NCI-H1694 treated with DMSO at 0.1 percent for 48 hours (cell line): ENCODE measurements at places on chromosomes 5 and 9.

GRCh38 chr9:86983249-86983619 is 35.9 kb upstream of the GAS1 start:
- no peak for DNase-seq

DNA sequence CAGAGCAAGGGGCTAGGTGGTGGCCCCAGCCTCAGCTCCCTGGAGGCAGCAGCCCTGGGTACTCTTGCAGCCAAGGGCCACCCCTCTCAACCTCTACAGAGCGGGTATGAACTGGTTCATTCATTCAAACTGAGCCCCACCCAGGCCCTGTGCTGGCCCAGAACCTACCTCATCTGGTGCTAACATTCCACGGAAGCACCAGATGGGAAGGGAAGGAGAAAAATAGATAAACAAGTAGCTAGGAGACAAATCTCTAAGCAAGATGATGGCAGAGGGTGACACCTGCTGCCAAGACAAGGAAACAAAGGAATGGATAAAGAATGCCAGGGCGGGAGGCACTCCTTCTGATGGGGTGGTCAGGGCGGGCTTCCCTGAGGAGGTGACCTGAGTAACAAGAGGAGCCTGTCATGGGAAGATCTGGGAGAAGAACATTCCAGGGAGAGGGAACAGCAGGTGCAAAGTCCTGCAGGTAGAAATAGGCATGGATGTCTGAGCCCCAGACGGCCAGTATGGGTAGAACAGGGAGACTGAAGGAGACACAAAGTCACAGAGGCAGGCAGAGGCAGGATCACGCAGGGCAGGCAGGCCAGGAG is 6.1 kb downstream of the ST6GALNAC4 start:
- peak; percentile 81 for DNase-seq

GRCh38 chr5:72015103-72015548 is 92.1 kb upstream of the MAP1B start:
- no peak for DNase-seq

- no peak for DNase-seq
Observed at GRCh38 chr5:109863752-109864151, 174.0 kb downstream of the MAN2A1 start.

DNA sequence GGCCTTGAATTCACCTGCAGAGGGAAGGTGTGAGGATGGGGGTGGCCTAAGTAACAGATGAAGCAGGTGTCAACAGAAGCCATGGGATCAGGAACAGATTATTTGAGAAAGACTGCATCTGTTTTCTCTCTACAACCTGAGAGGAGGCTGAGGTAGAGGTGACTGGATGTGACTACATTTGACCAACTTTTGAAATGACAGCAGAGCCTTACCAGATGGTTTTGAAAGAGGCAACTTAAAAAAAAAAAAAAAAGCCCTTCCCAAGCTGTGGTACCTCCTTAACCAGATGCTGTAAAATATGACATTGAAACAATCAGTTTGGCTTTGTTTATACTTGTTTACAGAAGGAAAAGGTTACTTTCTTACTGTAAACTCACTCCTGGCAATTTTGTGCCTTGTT is 108.6 kb downstream of the TRIO start:
- DNase-seq = no peak

DNA sequence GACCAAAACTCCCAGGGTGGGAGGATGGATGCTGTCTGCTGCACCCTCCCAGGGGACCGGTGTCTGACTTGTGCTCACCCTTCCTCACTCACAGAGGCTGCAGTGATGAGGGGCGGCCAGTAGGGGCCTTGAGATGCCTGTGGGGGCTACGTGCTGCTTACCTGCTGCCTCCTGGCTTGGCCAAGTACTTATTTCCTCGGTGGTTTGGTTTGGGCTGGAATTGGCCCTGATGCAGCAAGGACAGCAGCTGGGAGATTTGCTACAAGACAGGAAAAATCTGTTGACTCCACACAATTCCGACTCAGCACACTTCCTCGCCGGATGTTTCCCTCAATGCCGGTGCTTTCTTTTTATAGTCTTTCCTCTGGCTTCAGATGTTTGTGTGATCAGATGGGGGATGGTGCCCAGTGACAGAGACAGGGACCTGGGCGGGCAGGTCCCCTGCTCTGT is 6.6 kb downstream of the PCDH12 start:
- no peak for DNase-seq

- no peak for DNase-seq
Observed at GRCh38 chr5:135060021-135060420, 26.0 kb upstream of the PITX1 start.

- DNase-seq = peak; percentile 27
Observed at GRCh38 chr9:129143031-129143927, 32.1 kb downstream of the PTPA start.

DNA sequence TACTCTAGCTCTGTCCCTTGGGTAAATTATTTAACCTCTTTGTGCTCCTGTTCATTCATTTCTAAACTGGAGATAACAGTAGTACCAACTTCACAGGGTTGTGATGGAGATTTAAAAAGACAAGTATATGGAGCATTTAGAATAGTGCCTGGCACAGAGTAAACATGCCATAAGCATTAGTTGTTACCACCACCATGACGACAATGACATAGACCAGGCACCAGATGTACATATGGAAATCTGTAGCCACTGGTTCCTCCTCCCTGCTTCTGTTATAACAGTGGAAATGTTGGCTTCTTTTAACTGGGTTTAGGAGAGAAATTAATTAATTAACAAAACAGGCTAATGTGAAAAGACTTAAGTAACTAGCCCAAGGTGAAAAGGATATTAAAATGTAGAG is 217.5 kb downstream of the DENND1A start:
- no peak for DNase-seq

DNA sequence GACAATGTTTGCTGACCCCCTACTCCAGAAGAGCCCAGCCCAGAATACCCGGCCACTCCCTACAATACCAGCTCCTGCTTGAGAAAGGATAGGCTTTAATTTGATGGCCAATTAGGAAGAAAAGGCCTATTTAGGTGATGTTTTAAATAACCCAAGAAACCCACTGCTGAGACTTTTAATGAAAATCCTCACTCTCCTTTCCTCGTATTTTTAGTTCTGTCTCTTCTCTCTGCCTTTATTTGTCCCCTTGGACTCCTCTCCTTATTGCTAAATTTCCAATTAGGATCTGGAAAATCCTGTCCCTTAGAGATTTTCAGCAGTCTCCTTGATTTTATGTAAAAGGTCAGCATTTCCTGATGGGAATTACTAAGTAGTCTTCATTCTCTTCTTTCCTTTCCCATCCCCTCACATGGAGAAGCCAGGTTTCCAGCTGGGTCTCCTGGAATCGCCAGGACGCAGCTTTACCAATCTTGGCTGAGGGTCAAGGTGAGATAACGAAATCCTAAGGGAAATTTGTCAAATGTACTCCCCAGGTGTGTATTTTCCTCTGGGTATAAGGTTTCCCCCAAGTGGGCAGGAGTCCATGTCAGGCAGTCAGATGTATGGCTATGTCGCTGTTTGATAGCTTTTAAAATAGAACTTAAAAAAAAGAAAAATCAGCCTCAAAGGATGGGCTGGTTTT is 11.7 kb downstream of the STC2 start:
- DNase-seq = no peak

GRCh38 chr9:90915693-90916092 is 114.1 kb downstream of the SYK start:
- DNase-seq = no peak

- DNase-seq = peak; percentile 43
Observed at GRCh38 chr5:59798862-59799667, 94.5 kb downstream of the PDE4D start.

DNA sequence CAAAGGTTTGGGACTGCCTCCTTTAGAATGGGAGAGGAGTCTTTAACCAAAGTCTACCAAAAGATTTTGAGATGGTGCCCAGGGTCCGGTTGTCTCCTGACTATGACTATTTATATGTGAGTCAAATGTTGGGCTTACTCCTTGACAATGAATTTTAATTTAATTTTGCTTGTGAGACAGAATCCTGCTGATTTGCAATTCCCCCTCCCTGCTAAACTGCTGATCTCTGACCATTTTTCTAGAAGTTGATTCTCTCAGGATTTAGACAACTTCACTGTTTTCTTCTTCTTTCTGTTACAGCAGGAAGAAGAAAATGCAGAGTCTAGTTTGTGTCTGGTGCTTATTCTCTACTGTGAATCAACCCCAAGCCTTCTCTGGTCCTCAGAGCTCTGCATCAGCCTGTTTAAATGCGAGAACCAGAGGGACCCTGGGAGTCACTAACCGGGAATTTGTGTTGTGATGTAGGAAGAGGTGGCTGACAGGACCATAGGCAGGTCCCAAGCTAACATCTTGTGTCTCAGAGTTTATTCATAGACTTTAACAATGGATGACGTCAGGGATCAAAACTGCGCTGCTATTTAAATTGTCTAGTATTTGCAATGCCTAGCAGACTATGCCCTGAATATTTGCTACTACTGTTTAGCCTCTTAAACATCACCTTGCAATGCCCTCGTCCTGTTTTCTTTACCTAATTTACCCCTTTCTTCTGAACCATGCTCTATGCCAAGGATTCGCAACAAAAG is 124.0 kb upstream of the TAF11L2 start:
- no peak for DNase-seq

DNA sequence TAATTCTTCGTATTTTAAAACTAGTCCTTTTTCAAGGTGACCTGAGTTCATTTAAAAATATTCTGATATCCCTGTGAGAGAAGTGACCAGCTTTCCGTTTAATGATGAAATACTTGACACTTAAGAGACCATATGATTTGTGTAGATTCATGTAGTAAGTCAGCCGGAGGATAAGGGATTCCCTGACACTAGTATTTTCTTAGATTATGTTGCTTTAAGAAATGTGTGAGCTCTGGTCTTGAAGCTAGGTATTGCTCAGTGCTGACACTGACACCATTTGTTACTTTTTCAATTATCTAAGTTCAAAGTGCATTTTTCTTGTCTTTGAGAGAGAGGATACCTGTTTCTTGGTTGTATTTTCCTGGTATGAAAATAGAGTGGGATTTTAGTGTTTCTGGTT is 4.2 kb downstream of the NIPBL start:
- DNase-seq = no peak

- DNase-seq = no peak
Observed at GRCh38 chr5:74633695-74634094, 6.8 kb downstream of the ENC1 start.

DNA sequence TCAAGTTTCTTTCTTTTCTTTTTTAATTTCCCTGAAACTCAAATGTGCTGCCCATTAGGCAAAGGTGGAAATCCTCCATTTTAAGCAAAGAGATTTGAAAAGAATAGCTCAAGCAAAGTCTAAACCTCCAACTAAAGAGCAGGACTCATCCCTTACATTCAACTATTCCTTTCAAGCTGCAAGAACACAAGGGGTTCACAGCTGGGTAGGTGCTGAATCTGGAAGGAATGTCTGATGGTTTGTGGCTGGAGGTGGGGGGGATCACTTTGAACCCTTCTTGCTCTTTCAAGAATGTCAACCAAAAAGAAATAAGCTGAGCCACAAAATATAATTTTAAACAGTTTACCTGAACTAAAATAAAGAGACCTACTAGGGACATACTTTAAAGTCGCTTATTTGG is 375.7 kb upstream of the CDH10 start:
- no peak for DNase-seq

DNA sequence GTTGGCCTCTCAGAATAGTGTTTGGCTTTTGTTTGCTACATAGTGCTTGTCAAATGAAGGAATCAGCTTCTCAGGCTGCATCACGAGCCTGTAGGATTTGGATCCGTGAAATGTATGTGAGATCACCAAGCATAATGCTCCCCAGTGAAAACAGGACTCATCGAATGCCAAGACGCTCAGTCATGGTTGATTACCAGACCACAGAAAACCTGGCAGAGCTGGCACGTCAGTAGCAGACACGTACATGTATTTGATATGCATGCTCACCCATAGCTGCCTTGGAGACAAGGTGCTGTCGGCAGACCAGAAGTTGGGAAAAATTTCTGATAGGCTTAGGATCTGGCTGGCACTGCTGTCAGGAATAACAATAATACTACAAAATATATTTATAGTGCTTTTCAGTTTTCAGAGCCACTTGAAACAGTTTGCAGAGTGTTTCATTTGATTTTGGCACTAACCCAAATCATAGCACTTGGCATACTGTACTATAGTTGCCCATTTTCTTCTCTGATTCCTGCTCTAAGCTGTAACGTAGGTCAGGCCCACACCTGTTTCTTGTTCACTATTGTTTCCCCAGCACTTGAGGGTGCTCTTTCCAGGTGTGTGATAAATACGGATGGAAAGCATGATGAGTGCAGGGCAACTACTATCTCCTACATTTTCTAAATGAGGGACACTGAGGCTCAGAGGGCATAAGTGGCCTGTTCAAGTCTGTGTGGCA is 226.1 kb downstream of the NR3C1 start:
- peak; percentile 82 for DNase-seq

GRCh38 chr9:17795744-17796143 is 216.9 kb downstream of the SH3GL2 start:
- no peak for DNase-seq

DNA sequence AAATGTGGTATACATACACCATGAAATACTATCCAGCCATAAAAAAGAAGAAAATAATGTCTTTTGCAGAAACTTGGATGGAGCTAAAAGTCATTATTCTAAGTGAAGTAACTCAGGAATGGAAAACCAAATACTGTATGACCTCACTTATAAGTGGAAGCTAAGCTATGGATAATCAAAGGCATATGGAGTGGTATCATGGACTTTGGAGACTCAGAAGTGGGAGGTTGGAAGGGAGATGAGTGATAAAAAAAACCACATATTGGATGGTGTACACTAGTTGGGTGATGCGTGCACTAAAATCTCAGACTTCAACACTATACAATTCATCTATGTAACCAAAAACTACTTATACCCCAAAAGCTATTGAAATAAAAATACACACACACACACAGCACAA is 24.5 kb downstream of the ADAMTS12 start:
- DNase-seq = no peak
